Fibroblast of skin of left biceps (primary cell): ENCODE measurements at places on chromosomes 11 and 22.

DNA sequence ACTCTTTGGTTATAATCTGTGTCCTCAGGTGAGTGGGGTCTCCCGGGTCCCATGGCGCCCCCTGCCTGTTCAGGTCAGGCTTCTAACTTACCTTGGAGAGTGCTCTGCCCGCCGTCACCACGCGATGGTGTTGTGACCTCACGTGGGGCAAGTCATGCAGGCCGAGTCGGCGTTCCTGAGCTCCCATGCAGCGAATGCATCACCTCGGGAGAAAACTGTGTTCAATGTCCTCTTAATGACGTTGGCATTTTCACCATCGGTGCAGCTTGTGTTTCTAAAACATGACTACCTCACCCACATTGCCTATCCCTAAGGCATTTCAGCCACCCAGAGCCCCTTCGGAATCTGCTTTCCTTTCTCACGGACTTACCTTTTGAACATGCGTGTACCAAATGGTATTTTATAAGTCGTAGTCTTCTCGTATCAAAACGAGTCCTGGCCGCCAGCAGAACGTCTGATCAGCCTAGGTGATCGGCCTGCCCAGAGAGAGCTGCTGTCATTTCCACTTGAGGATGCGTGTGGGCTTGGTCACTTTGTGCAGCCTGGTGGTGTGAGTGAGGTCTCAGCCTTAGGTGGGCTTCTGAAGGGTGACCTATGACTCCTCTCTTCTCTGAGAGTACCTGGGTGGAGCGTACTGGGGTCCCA is 64.8 kb downstream of the TBC1D22A start:
- DNase-seq: no peak

DNA sequence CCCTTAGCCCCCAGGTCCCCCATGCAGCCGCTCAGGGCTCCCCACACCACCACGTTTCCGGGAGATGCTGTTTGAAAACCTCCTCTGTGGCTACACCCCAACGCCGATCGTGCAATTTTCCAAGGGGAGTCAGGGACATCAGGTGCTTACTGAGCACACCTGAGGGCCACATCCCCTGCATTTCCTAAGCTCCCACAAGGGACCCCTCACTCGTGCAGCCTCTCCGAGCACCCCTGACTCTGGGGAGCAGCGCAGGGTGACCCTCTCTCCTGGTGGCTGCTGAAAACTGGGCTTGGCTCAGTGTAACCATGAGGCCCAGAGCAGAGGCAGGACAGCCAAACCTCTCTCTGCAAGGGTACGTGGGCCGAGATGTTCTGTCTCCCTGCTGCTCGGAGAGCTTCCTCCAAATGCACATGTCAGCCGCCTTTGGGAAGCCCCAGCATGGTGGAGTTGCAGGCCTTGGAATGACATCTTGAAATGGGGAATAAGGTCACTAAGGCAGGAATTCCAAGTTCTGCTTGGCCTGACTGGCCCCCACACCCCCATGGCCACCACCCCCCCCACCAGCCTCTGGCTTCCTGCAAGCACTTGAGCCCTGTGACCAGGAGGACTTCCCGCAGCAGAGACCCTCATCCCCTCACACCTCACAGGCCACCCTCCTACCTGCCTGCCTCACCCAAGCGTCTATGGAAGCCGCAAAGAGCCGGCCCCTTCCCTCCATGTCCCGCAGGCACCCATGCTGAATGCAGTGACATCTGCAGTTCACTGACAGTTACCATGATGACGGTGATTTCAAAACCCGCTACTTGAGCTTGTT is 257.4 kb downstream of the BRD1 start:
- no peak for DNase-seq

DNA sequence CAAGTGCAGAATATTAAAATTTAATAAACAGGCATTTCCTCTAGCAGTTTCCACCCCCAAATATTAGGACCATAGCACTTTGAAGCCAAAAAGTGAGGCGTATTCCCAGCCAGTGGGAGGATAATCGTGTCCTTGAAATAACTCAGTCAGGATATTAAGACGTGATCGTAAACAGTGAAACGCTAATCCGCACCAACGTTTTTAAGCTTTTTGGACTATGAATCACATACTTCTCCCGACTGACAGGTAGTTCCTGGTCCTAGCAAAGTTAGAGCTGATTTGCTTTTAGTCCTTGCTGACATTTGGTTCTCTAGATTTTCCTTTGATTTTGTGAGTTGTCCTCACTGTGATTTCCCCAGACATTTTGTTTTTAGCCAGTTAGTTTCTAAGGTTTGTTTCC is 197.1 kb upstream of the ARHGAP20 start:
- DNase-seq: no peak

- DNase-seq: peak; percentile 20
These were observed 76.9 kb upstream of the TTLL12 start for GRCh38 chr22:43263645-43264514.

- DNase-seq: no peak
These were observed 15.3 kb downstream of the RPL3 start for GRCh38 chr22:39303892-39304671.

GRCh38 chr11:76026862-76027261 is 179.4 kb downstream of the WNT11 start:
- DNase-seq: no peak

GRCh38 chr11:46391186-46391577 is 394 bp downstream of the CHRM4 start:
- DNase-seq: no peak

GRCh38 chr11:32420937-32421901 is 14.1 kb downstream of the WT1 start:
- DNase-seq: no peak

- no peak for DNase-seq
These were observed 42.6 kb downstream of the AMBRA1 start for GRCh38 chr11:46551261-46551660.

DNA sequence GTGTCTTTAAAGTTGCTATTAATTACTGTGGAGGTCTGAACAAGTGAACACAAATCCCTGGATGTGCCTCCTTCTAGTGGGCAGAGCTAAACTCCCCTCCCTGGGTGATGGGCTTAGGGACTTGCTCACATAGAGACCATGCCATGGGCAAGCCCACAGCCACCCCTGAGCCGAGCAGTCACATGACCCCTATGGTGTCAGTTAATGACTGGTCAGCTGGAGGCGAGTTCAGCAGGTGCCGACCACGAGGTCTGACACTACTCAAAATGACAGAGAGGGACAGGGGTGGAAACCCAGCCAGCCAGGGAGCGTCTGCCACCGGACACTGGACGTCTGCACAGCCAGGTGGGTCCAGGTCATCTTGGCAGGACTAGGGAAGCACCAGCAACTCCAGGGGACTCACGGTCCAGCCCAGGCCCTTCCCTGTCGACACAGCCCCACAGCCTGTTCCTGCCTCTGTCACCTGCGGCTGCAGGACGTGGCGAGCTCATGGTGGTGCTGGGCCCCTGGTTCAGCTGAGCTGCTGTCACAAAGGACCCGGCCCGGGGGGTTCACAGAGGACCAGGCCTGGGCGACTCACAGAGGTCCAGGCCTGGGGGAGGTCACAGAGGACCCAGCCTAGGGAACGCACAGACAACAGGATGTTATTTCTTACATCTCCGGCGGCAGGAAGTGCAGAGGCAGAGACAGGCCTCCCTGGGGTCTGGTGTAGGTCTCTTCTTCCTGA is 135.0 kb downstream of the BRD1 start:
- DNase-seq: no peak

- DNase-seq: no peak
These were observed 14.2 kb downstream of the PEX26 start for GRCh38 chr22:18091916-18092526.

GRCh38 chr22:33515795-33516194 is 404.5 kb downstream of the LARGE1 start:
- DNase-seq: no peak

DNA sequence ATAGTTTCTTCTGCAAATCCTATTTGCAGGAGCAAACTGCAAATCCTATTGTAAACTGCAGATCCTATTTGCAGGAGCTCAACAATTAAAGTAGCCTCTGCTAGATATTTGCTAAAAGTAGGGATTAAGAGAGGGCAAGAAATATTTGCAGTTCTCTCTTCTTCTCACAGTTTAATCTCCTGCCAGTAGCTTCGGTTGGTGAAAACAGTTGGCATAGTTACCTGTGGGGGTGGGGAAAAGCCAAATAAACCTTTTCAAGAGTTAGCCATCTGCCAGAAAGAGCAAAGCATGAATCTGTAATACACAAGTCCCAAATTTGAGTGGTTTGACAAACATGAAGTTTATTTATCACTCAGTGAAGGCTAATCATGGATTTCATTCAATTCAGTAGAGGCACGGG is 942.5 kb downstream of the JRKL start:
- no peak for DNase-seq

DNA sequence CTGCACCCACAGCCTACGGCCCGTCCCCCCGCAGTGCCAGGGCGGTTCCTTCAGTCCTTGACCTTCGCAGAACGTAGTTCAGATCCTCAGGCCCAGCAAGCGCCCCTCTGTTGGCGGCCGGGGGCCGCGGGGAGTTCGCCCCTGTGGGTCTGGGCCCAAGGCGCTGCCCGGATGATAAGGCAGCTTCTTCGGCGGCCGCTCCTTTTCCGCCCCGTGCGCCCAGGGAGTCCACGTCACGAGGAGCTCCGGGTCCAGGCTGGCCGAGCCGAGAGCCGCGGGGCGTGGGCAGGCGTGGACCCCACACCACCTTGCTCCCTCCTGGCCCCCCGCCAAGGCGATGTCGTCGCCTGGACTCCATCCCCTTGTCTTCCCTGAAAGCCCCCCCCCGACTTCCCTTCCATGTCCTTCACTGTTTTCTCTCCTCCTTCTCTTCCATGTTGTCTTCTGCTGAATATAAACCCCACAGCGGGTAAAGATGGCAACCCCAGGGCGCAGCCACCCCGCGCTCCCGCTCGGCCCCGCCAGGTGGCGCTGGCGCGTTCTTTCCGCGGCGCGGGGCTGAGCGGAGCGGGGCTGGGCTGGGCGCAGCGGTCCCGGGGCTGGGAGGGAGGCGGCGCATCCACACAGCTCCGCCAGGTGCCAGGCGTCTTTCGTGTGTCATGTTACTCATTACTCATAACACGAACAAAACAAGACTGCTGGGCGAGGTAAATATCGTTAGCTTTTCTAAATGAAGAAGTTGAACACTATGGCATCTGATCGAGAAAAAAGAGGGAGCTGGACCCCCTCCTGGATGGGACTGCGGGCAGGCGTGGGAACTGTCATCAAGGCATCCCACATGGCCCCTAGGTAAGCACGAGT is 321.0 kb downstream of the NTM start:
- no peak for DNase-seq

DNA sequence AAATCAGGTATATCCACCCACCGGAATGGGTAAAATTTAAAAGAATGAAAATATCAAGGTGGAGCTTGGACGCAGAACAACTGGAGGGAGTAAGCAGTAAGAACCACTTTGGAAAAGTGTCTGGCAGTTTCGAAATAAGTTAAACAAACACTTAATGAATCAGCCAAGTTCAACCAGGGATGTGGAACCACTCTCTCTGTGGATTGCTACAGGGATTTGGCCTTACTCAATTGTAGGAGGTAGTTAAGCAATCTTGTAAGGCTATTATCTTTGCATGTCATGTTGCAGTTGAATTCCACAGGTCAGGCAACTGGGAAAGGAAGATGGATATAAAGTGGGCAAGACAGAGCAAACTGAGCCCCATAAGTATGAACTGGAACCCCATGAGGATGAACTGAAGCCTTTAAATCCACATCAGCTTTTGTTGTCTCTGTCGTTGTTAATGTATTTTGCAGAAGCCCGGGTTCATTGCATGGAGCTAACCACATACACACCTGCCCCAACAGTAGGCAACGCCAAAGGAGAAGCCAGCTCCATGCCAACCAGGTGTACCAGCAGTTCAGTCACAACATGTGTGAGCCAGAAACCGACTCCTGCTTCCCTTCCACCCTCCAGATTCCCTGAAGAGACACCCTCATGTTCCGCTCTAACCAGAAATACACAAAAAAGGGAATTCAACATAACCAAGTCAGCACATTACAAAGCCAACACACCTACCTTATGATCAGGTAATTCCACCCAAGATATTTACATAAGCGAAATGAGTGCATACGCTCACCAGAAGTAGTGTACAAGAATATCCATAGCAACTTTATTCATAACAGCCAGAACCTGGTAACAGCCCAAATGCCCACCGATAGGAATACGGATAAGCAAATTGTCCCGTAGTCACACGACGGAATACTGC is 8.0 kb upstream of the SLC43A3 start:
- DNase-seq: peak; percentile 83

- DNase-seq: no peak
These were observed 695.6 kb downstream of the CNTN5 start for GRCh38 chr11:99716302-99716701.

GRCh38 chr22:49107961-49108530 is 719.6 kb downstream of the BRD1 start:
- DNase-seq: no peak

DNA sequence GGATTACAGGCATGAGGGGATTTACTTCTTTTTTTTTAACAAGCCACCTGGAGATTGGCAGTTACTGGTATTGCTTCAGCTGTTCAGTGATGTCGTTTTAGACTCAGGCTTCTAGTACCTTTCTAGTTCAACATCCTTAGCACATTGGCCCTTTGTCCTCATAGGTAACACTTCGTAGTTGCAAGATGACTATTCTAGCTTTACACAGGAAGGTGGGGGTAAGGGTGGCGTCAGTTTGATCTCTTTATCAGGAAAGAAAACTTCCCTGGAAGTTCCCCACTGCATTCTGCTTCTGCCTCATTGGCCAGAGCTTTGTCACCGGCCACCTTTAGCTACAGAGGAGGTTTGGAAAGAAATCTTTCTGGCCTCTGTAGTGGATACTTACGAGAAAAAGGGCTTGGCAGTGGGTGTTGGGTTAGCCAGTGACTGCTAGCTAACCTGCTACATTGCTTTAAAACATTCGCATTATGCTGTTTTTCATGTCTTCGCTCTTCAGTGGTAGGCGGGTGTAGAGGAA is 40.7 kb downstream of the SFI1 start:
- DNase-seq: no peak

GRCh38 chr11:85628771-85629341 is 463 bp downstream of the TMEM126B start:
- no peak for DNase-seq
